Heart left ventricle (tissue), 16 donors: ENCODE measurements at places on chromosomes 16 and 17. TPM values are rescaled to one million over a fixed set of nuclear protein-coding genes. Genes with fewer than 3 reads are reported as not detected.

- no peak for DNase-seq
Observed at GRCh38 chr16:69773260-69773947, 11.3 kb downstream of the WWP2 start.

- no peak for DNase-seq
Observed at GRCh38 chr17:41522301-41523224, 3.9 kb upstream of the KRT15 start.

Gene KRTAP9-4
- total RNA-seq, result not detected

GRCh38 chr17:48543107-48543853 lies 1.6 kb downstream of the HOXB2 start:
- peak; percentile 73 for DNase-seq

Gene ITGA3
- 42.1 TPM for total RNA-seq

- DNase-seq, result peak; percentile 91
Observed at GRCh38 chr17:76414334-76415295, 30.2 kb downstream of the SPHK1 start.

DNA sequence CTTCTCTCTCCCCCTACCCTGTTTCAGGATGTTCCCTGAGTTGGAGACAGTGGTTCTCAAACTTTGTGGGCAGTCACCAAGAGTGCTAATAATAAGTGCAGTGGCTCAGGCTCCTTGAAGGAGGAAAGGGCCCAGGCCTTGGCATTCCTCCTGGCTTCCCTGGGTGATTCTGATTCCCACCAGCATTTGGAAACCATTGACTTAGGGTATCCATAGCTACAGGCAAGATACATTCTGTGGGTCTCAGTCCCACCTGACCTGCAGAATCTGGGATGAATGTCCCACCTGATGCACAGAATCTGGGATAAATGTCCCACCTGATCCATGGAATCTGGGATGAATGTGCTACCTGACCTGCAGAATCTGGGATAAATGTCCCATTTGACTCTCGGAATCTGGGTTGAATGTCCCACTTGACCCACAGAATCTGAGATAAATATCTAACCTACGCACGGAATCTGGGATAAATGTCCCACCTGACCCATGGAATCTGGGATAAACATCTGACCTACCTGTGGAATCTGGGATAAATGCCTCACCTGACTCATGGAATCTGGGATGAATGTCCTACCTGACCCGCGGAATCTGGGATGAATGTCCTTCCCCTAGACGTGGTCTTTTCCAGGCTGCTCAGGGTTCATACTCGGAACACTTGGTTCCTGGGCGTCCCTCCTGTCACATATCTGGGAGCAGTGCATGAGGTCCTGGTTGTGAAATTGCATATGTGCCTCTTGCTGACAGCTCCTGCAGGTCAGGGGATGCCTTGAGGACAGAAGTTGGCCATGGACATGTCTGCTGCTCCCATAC lies 136.7 kb upstream of the HS3ST2 start:
- DNase-seq, result no peak

Gene SLFN12
- total RNA-seq, result 4.8 TPM

Gene MRPL38
- total RNA-seq, result 87.3 TPM

Gene MMP25
- 0.90 TPM for total RNA-seq

DNA sequence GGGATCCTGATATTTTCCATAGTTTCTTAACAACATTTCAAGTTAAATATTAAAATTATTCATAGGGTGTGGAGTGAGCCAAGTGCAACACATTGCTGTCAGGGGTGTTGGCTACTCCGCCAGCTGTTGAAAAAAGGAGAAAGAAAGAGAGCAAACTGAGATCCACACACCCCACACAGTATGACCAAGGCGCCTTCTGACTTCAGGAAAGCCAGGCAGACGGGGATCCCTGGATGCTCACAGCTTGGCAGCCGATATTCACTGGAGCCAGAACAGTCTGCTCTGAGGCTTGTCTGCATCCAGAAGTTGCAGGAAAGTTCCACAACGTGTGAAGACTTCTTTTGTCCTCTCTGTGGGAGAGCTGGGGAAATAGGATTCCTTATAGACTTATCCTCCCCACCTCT lies 9.3 kb downstream of the CHD9NB start:
- no peak for DNase-seq

- DNase-seq, result no peak
Observed at GRCh38 chr16:15604460-15605440, 38.2 kb downstream of the MARF1 start.

GRCh38 chr17:81212365-81212764 lies 10.4 kb downstream of the CEP131 start:
- no peak for DNase-seq

- DNase-seq, result no peak
Observed at GRCh38 chr17:40035162-40035559, 19.0 kb downstream of the MED24 start.

Gene SP6
- total RNA-seq, result 0.12 TPM
